ENCODE measurements at places on chromosomes 7 and 10.

DNA sequence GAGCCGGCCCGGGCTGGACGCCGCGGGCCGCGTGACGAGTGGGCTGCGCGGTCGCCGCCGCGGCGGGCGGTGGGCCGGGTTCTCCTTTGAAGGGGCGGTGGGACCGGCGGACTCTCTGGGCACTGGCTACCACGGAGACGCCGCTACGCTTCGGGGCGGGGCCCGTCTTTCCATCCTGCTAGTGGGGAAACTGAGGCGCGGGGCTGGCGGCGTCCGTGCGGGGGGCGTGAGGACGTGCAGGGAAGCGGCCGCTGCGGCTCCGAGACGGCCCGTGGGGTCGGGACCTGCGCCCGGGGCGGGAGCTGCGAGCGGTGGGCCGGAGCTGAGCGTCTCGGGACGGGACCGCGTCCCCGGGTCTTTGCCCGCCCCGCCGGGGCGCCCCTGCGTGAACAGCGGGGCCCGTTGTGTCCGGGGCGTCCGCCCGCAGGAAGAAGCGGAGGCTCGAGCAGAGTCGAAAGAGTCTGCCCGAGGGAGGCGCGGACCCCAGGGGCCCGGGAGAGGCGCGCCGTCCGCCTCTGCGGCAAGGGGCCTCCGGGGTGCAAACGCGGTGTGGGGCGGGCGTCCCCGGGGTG, 548 bp upstream of the BNIP3 start:
- DNase-seq: no peak

GRCh38 chr10:5670662-5671375, 4.4 kb upstream of the ASB13 start:
- no peak for DNase-seq

GRCh38 chr10:48792687-48793096, 108.0 kb downstream of the WDFY4 start:
- no peak for DNase-seq

GRCh38 chr10:128095753-128096469, 30.3 kb downstream of the MKI67 start:
- no peak for DNase-seq

DNA sequence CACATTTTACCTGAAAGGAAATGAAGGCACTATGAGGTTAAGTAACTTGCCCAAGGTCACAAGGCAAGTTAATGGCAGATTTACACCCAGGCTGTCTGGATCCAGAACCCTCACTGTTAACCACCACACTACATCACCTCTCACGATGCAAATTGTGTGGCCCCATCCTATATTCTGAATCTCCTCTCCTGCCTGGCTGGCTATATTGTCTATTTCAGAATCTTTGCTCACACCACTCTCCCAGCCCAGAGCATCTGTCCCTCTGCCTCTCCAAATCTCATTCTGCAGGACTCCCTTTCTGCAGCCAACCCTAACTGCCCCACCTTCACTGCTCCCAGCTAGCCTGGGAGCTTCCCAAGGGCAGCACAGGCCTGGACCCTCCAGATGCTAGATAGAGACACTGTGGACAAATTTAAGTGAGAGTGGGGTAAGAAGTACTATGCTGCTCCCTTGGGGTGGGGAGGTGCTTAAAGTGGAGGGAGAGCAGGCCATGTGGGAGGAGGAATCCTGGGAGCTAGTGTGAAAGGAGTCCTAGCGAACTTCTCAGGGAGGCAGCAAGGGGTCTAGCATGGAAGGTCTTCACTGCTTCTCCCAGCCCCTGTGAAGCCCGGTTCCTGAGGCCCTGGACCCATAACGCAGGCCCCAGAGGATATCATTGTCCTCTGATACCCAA, 786 bp downstream of the CUEDC2 start:
- no peak for DNase-seq

GRCh38 chr10:66162560-66163143, 763.2 kb upstream of the LRRTM3 start:
- no peak for DNase-seq

DNA sequence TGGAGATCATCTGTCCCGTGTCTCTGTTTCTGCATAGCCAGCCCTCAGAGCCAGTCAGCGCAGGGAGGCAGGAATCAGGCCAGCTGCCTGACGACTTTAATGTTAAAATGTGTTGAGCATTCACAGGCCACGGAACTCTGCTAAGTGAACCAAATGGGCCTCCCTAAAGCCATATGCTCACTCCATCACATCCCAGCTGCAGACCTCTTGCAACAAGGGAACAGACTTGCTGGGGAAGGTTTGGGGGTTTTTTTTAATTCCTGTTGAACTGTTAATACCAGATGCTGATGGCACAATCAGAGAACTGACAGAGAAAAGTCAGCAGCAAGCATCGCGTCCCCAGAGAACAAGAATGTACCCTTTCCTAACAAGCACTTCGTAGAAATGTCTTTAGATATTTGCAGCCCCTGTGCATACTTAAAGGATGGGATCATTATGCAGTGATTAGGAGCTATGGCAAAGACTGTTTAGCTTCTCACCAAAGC, 900.4 kb upstream of the AUTS2 start:
- no peak for DNase-seq

GRCh38 chr7:2269991-2270460, 28.0 kb downstream of the NUDT1 start:
- DNase-seq: no peak

- DNase-seq: no peak
These were observed 7.0 kb upstream of the RPEL1 start for GRCh38 chr10:103238506-103239252.

- DNase-seq: no peak
These were observed 114.9 kb downstream of the IPMK start for GRCh38 chr10:58152673-58153263.

DNA sequence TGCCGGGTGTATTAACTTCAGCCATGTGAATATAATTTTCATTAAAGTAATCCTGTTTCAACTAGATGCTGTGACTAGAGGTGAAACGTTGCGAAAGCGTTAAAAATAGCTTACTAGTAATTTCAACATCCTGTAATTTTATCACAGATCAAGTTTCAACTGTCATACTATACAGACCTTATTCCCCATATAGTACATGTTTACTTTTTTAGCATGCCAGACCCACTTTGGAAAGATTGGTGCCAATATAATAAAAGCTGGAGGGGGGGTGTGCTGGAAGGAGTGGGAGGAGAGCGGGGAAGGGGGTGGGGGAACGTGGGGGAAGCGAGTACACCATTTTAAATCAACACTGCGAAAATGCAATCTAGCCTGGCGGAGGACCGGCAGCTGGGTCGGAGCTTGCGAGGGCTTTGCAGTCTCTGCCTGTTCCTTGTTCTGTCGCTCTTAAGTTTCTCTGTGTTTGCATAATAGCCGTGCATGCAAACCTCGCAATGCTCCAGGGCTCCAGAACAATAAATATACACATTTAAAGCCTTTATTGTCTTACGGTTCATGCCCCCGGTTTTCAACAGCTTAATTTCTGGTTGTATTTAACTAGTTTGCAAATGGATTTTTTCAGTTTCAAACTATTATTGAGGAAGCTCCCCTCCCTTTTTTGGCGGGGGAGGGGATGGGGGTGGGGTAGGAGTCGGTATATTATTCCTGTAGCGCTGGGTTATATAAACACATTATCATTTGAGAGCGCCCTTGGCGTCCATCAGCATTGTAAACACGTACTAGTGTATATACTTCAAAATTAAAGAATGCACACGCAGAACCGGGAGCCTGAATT, 1.3 kb upstream of the ARID5B start:
- no peak for DNase-seq

DNA sequence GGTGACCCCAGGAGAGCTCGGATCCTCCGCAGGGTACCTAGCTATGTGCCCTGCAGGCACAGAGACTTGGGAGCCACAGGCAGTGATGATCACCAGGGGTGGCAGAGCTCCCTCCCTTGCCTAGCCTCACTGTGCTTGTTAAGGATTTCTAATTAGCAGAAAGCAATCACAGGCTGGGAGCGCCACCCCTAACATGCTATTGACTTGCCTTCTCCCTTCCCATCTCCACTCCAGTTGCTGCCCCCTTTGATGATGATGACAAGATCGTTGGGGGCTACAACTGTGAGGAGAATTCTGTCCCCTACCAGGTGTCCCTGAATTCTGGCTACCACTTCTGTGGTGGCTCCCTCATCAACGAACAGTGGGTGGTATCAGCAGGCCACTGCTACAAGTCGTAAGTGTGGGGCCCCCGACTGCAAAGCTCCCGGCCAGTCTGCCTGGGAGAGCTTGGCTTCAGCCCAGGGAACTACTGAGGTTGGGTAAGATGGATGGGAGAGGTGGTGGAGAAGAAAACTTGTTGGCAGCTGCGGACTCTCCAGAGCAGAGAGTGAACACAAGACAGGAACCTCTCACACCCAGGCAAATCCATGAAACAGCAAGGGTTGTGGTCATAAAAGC, 1.2 kb downstream of the PRSS1 start:
- DNase-seq: no peak

DNA sequence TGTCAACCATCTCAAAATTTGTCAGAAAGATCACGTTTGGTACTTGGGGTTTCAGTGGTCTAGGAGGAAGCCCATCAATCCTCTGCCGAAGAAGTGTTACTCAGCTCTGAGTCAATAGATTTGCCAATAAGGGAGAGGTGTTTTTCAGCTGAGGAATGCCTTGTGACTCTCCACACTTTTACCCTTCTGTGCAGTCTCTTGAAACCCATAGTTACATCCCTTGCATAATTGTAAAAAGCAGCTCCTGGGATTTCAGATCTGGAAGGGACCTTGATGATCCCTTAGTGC, 47.5 kb downstream of the INSYN2A start:
- DNase-seq: no peak

DNA sequence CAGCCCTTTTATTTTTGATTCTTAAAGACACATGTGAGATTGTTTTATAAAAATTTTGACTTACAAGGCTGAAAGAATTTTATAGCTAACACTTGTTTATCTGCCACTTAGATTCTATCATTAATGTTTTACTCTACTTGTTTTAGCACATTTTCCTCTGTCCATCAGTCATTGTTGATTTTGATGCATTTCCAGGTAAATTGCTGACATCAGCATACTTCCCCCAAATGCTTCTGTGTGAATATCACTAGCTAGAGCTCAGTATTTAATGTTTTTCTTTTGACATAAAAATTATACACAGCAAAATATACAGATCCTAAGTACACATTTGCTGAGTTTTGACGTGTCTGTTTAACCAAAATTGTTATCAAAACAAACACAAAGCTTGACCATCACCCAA, 43.0 kb downstream of the INPP5A start:
- no peak for DNase-seq

- no peak for DNase-seq
These were observed 80.9 kb downstream of the LRMDA start for GRCh38 chr10:75512203-75512933.

DNA sequence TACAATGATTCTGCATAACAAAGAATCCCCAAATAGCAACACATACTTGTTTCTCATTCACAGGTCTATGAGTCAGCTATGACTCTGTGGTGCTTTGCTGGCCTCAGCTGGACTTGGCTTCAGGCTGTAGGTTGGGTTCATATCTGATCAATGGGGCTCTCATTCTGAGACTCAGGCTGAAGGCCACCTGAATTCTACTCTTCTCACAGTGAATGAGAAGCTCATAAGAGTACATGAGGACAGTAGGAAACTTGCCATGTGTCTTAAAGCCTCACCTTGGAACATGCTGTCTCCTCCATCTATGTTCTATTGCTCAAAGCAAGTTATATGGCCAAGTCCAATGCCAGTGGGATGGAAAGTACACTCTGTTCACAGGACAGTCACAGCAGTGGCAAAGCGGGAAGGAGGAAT, 292.9 kb downstream of the BMPER start:
- no peak for DNase-seq

GRCh38 chr10:117218654-117219053, 21.4 kb downstream of the KCNK18 start:
- no peak for DNase-seq

DNA sequence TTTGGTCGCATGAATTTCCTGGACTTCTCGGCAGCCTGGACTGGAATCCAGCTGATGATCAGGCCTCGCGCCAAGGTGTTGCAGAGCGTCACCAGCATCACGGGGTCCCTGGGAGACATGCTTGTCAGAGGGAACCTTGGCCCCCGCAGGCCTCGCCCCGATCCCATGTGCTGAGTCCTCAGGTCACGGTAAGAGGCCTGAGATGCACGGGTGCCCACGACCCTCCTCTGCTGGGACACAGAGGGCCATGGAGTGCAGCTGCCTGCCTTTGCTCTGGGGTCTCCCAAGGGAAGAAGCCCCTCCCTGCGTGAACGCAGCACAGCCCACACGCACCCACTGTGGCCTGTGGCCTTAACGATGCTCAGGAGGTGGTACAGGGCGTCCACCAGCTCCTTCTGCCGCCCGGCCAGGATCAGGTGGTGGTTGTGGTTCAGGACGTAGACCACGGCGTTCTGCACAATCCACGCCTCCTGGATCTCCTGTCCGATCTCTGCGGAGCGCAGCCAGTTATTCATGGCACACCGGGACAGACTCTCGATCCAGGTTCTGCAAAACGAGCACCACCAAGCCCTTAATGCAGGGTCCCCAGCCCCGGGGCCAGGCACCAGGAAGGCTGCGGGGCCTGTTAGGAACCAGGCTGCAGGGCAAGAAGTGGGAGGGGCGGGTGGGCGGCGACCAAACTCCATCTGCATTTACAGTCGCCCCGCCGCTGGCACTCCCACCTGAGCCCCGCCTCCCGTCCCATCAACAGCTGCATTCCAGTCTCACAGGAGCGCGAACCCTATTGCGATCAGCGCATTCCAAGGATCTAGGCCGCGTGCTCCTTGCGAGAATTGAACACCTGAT, 29.4 kb downstream of the CFAP46 start:
- DNase-seq: no peak

GRCh38 chr10:103054621-103055020, 136.5 kb downstream of the CNNM2 start:
- DNase-seq: no peak
